Fibroblast of lung (primary cell): ENCODE measurements at places on chromosomes 11 and 22.

DNA sequence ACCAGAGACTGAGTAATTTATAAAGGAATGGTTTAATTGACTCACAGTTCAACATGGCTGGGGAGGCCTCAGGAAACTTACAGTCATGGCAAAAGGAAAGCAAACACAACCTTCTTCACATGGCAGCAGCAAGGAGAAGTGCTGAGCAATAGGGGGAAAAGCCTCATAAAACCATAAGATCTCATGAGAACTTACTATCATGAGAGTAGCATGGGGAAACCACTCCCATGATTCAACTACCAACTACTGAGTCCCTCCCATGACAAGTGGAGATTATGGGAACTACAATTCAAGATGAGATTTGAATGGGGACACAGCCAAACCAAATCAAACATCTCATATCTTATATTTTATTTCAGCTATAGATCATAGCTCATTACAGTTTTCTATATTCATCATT lies 33.0 kb downstream of the GRIA4 start:
- no peak for DNase-seq

DNA sequence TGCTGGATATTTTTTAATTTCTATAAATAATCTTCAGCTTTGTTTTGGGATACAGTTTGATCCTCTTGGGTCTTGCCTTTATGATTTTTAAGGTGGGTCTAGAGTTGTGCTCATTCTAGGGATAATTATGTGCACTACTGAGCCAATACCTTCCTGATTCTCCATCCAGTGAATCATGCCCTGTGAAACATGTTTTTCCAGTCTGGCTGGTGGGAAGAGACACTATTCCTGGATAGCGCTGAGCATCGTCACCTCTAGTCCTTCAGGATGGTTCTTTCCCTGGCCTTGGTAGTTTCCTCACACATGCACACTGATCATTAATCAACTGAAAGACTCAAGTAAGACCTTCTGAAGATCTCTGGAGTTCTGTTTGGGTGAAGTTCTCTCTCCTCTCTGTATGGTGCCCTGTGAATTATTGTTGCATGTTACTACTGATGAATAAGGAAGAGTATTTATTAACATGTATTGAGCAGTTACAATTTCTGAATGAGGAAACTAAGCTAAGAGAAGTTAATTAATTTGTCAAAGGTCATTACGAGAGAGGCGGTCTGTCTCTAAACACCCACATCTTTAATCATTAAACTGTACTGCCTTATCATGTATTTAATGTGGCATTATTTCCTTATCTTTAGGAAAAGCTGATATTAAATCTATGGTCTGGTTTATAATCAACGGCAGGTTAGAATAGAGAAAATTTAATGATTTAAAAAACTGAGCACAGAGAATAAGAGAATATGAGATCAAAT lies 39.1 kb upstream of the LIPT2 start:
- DNase-seq = no peak

GRCh38 chr11:128707681-128708080 lies 13.8 kb downstream of the FLI1 start:
- peak; percentile 22 for DNase-seq

DNA sequence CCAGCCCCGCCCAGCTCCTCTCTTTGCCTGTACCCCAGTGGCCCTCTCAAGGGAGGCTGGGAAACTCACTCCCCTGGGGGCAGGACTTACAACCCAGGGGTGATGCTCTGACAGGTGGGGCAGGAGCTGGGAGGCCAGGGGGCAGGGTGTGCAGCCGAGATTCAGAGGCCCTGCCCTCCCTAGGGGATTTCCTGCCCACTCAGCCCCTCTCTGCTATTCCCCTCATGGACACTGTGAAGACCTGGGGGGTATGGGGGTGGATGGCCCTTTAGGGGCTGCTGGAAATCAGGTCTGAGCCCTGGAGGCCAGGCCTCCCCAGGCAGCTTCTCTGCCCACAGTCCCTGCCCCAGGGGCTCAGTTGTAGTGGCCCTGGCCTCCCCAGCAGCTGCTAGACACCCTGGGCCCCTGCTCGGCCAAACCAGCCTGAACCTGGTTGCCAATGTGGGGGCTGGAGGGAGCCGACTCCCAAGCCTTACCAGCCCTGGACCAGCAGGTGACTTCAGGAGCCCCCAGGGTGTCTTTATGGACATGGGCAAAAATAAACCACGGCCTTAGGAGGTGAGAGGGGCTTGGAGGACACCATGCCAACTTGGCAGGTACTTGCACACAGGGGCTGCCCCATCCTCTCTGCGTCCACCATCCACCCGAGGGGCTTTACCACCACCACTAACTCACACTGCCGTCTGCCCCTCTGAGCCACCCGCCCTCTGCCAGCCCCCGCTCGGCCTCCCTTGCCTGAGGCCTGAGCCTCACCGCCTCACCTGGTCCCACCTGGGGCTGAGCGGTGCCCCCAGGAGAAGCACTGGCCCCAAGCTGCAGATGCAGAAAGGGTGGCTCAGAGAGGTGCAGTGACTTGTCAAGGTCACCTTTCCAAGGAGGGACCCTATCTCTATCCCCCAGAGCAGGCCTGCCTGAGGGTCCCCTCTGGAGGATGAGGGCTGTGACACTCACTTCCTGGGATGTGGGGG lies 2.8 kb upstream of the PHLDA2 start:
- no peak for DNase-seq

- DNase-seq = no peak
Observed at GRCh38 chr11:15944460-15944859, 411.9 kb downstream of the SOX6 start.

DNA sequence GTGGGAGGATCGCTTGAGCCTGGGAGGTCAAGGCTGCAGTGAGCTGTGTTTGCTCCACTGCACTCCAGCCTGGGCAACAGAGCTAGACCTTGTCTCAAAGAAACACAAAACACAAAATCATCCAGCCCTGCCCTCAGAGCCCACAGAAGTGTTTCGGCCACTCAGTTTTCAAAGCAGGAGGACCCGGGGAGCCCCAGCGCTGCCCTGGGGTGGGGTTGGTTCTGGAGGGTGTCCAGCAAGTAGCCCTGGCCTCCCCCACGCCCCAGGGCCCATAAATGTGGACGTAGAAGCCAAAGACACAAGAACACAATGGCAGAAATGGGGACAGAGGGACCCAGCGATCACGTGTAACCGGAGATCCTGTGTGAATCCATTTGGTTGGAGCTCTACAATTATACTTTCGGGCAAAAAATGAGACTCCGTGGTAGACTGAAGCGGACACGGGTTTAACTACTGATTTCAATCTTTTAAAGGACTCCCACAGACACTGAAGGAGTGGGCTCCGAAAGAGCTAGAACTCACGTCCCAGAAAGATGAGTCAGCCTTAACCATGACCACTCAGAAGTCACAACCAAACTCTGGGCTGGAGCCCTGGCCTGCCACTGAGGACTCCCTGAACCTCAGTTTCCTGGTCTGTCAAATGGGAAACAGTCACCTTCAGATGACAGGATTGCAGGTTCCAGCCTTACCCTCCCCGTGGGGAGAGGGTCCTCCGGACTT lies 9.0 kb upstream of the CYTH4 start:
- DNase-seq = peak; percentile 88

- no peak for DNase-seq
Observed at GRCh38 chr11:96061069-96061468, 137.2 kb upstream of the MTMR2 start.

- DNase-seq = no peak
Observed at GRCh38 chr11:133386852-133387251, 145.4 kb downstream of the OPCML start.

DNA sequence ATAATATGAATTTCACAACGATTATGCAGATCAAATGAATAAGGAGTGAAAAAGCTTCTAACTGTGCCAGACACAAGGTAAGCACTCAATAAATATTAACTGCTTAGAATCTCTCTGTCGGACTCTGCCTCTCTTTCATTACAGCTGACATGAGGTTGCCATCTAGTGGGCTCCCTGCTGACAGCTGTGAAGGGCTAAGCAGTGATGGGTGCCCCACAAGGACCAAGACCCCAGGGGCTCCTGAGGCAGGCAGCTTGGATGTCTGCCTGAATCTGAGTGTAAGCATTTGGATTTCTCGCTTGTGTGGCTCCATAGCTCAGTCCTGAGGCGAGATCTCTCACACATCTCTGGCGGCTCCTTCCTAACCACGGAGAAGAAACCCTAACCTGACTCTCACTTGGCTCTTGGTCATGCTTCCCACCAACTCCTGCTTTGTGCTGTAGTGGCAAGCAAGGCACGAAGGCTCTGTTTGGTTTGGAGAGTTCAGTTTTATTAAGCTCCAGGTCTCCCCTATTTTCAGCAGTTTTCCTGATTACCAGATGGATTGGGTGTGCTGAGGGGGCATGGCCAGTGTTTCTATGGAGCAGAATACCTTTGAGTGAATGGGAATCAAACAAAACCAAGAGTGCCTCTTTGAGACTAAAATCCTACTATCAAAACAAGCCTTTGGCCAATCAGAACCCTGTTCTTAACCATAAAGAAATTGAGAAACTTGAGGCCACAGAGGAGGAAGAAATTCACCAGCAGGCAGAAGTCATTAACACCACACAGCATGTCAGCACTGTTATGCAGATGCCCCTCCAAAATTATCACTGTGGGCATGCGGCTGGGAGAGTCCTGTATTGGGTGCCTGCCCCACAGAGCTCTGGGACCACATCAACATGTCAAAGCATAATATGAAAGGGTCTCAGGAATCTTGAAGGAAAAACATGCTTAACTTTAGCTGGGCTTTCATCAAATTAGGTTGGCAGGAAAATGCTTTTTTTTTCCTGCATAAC lies 152.8 kb upstream of the NTM start:
- peak; percentile 11 for DNase-seq

DNA sequence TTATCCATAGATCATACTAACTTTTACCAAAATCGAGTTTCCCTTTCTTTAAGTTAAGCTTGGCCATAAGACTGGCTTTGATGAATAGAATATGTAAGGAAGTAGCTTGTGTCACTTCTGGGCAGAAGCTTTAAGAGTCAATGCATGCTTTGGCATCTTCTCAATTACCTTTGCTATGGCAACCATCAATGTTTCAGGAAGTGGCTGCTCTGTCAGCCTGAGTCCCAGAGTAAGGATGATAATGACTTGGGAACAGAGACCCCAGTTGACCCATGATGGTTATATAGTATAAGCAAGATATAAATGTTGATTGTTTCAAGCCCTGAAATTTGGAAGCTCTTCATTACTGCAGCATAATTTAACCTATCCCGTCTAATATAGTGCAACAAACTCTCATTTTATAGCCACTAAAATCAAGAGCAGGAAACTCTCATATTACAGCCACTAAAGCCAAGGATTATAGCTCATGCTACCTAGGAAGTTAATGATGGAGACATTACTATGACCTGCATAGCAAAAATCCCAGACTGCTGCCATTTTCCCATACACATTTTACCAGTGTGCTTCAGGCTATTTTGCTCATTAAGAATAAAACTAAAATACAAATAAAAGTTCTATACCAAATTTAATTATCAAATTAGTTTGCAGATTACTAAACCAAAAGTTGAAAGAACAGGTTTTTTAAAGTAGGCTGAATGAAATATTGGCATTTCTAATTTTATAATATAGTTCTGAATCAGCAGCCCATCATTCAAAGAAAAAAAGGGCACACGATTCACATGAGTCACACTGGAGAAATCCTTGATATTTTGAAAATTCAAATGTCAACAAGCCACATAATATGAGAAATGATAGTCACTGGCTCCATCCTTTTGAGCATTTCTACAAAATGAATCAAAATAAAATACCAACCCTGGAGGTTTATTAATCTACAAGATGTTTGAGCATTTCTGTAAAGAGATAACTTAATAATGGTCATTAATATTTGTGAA lies 23.8 kb downstream of the FSHB start:
- DNase-seq = peak; percentile 23

DNA sequence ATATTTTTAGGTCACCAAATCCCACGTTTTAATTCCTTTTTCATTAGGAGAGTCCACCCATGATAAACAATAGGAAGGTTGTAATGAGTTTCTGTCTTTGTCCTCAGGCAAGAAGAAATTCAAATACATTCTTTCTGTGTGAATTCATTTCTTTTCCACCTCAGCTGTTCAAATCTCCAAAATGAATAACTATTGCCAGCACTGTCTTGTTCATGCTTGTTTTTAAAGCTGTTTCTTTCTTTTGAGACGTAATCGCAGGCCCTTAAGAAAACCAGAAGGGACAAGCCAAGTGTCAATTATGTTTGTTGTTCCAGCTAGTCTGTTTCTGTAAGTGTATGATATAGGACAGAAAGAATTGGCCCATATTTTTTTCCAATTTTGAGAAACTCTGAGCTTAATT lies 20.2 kb downstream of the MMP27 start:
- peak; percentile 23 for DNase-seq

- DNase-seq = peak; percentile 68
Observed at GRCh38 chr11:46278387-46279125, 1.1 kb downstream of the CREB3L1 start.

GRCh38 chr11:114088216-114088615 lies 28.7 kb downstream of the ZBTB16 start:
- no peak for DNase-seq

DNA sequence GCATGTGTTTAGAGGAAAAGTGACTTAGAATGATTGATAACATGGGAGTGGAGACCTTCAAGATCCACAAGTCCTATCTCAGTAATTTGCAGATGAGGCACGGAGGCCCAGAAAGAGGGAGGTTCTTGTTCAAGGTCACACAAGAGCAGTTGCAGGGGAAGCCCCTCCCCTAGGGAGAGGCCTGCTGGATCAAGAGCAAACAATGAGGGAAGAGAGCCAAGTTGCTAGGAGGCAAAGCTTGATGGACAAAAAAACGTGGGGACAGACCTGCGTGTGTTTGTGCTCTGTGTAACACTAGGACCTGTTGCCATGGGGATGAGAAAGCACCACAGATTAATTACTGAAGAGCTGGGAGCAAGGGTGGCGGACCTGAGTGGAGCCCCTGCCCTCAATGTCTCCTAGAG lies 6.4 kb upstream of the MFRP start:
- peak; percentile 14 for DNase-seq

GRCh38 chr22:45686004-45686403 lies 14.4 kb downstream of the ATXN10 start:
- DNase-seq = peak; percentile 33

- DNase-seq = no peak
Observed at GRCh38 chr11:10222399-10222798, 71.6 kb downstream of the SBF2 start.

- DNase-seq = peak; percentile 21
Observed at GRCh38 chr11:23124249-23124648, 264.0 kb upstream of the CCDC179 start.

GRCh38 chr11:41713030-41713429 lies 253.6 kb upstream of the LRRC4C start:
- DNase-seq = no peak

DNA sequence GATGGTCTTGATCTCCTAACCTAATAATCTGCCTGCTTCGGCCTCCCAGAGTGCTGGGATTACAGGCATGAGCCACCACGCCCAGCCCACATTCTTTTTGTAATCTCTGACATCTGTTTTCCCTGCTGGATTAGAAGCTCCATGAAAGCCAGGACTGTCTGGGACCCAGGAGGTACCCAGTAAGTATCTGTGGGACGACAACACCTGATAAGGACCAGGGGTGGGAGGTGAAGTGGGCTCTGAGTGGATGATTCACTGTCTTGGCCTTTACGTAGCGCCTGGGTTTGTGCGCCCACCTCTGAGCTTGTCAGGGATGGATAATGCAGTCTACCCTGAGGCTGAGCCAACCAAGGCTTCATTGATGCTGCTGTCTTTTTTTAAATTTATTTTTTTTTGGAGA lies 118.8 kb downstream of the ABTB2 start:
- DNase-seq = no peak
